ENCODE measurements at places on chromosomes 6 and 20. TPM values are rescaled to one million over a fixed set of nuclear protein-coding genes. Genes with fewer than 3 reads are reported as not detected.

GRCh38 chr6:73606428-73606827, 47.4 kb downstream of the SLC17A5 start:
- DNase-seq = no peak

Gene MAPK13
- 21.8 TPM for polyA plus RNA-seq

Gene TSBP1
- polyA plus RNA-seq = 0.05 TPM

GRCh38 chr6:155493694-155494143, 38.1 kb upstream of the NOX3 start:
- DNase-seq = no peak

Gene SRMS
- polyA plus RNA-seq = 0.17 TPM

GRCh38 chr6:17454316-17455005, 61.1 kb downstream of the CAP2 start:
- no peak for DNase-seq

Gene BPIFB1
- not detected for polyA plus RNA-seq

All from right renal pelvis (tissue), 4 donors.